T-helper 2 cell (primary cell): ENCODE measurements at places on chromosomes 6 and 20.
A peak's percentile ranks its signal among the peaks of the same experiment; 100 is the strongest.

- no peak for DNase-seq
Observed at GRCh38 chr6:44672841-44673240, 285.3 kb downstream of the CDC5L start.

GRCh38 chr6:105251689-105252088, 71.9 kb upstream of the POPDC3 start:
- no peak for DNase-seq

DNA sequence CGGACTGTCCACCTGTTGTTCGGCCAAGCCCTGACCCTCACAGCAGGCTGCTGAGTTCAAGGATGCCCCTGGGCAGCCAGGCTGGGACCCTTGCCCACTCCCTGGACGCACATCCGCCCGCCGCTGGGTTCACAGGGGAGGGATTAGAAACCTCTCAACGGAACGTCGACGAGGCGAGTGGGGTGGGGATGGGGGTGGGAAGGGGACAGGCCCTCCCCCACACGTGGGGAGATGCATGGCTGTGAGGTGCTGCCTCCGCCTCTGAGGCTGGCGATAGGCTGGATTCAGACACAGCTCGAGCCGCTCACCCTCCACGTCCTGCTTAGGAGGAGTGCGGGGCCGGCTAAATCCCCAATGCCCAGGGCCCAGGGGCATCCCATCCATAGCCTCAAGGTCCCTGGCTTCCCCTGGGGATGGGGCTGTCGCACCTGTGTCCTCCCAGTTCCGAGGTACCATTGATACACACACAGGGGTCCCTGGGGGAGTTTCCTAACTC, 90.6 kb upstream of the BHLHE23 start:
- DNase-seq, result no peak

DNA sequence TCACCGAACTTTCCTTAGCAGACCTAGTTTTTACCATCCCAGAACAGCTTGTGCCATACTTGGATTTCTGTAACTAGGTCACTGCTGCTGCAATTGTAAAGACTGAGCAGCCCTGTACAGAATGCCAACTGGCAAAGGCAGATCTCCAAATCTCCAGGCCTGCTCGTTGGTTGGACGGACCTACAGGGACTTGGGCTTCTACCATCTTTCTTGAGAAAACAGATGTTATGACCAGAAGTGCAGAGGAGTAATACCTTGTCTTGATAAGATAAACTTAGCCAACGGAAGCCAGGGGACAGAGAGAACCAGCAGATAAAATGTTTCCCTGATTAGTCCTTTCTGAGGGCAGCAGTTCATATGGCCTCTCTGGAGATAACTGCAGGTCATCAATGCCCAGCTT, 304.1 kb downstream of the RFPL4B start:
- no peak for DNase-seq

DNA sequence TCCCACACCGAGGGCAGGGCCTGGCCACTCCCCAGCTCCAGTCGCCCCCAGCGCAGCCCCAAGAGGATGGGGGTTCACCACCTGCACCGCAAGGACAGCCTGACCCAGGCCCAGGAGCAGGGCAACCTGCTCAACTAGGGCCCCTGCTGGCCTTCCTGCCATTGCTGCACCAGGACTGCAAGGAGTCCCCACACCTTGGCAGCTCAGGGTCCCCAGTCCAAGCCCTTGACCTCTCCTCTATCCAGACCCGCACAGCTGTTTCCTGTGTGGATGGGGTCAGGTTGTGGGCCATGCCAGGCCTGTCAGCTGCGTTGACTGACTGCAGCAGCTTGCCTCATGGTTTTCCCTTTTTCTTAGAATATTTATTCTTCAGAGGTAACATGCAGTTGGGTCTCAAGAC, 4.4 kb downstream of the LRRC73 start:
- no peak for DNase-seq

DNA sequence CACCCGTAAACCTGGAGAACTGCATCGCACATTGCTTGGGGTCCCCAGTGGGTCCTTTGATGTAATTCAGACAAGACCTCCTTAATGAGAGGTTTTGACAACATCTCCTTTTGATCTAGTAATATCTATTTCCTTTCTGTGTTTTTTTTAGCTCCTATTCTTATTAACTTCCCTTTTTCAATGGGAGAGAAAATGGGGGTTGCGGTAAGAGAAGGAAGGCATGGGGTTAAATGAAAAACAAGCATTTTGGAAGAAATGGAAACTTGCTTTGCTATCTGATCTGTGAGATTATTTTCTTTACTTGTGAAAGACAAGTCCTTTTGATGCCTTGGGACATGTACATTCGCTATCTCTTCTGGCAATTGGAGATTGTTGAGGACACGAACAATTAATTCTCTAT, 418.6 kb upstream of the MAN1A1 start:
- no peak for DNase-seq

- no peak for DNase-seq
Observed at GRCh38 chr6:111228094-111228493, 140.8 kb downstream of the SLC16A10 start.

DNA sequence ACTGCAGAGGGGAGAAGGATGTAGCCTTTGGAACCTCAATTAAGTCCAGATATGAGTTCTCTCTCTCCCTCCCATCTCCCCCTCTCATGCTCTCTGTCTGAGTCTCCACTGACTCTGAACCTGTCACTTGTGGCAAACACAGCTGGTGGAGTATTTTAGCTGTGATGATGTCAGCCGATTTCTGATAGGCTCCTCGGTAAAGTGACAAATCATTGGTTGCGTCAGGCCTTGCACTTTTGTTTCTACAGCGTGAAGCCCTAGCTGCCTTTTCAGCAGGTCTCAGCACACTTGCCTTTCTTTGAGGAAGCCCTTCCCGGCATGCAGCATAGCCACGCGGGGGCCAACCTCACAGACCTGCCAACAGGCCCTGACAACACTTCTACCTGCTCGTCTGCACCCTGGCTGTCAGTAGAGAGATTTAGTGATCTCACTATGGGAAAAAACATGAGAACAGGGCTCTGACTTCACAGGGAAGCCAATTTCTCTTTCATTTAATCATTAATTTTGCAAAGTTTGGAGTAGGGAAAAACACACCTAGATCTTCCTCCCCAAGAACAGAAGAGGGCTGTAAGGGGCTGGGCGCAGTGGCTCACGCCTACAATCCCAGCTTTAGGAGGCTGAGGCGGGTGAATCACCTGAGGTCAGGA, 84.4 kb downstream of the GMPR start:
- DNase-seq, result peak; percentile 44

GRCh38 chr6:169669147-169669546, 32.7 kb downstream of the WDR27 start:
- DNase-seq, result no peak

GRCh38 chr6:45434381-45434700, 56.6 kb upstream of the SUPT3H start:
- no peak for DNase-seq

DNA sequence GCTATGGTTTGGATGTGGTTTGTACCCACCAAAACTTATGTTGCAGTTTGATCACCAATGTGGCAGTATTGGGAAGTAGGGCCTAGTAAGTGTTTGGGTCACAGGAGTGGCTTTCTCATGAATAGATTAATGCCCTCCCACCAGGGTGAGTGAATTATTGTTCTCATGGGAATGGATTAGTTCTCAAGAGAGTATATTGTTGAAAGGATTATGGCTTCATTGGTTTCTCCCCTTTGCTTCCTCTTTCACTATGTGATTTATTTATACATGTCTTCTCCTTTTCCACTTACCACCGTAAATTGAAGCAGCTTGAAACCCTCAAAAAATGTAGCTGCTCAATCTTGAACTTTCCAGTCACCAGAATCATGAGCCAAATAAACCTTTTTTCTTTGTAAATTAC, 10.8 kb downstream of the UFL1 start:
- DNase-seq, result no peak

DNA sequence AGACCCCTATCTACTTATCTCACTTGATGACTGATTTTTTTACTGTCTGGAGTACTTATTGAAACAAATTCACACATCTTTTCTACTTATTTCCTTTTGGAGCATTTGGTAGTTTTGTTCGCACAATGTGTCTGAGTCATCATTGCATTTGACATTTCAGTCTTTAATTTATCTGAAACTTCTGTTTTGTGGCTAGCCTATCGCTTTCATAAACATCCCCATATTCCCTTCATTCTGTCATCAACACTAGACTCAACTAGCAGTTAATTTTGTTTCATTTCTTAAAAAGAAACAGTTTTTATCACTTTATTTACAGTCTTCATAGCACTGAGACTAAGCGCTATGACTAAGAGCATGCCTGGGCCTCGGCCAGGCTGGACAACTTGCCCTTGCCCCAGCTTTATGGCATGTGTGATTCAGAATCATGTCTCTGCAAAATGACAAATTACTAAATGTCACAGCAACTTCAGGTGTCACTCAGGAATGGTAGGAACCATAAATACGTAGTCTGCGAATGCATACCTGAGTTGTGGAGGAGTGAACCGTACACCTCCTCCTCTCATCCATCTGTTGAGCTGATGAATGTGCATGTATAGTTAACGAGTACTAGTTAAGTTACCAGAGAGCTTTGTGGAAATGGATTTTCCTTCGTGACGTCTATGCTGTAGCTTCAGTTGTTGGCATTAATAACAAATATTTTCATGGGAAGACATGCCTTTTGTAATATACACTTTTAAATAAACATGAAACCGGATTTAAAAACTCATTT, 16.2 kb downstream of the L3MBTL3 start:
- DNase-seq, result no peak

DNA sequence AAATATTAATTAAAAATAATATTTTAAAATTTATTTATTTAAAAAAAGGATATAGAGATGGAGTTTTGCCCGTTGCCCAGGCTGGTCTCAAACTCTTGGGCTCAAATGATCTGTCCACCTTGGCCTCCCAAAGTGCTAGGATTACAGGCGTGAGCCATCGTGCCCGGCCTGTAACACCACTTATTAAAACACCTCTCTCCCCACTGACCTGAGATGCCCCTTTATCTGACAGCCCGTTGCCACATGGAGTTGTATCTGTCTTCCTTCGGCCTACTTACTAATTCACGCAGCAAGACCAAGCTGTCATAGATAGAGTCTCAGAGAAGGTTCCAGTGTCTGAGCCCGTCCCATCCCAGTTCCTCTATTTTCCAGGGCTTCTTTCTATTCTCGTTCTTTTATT, 30.7 kb downstream of the KIF25 start:
- DNase-seq, result no peak

GRCh38 chr6:72661411-72661810, 39.5 kb downstream of the KCNQ5 start:
- DNase-seq, result no peak

DNA sequence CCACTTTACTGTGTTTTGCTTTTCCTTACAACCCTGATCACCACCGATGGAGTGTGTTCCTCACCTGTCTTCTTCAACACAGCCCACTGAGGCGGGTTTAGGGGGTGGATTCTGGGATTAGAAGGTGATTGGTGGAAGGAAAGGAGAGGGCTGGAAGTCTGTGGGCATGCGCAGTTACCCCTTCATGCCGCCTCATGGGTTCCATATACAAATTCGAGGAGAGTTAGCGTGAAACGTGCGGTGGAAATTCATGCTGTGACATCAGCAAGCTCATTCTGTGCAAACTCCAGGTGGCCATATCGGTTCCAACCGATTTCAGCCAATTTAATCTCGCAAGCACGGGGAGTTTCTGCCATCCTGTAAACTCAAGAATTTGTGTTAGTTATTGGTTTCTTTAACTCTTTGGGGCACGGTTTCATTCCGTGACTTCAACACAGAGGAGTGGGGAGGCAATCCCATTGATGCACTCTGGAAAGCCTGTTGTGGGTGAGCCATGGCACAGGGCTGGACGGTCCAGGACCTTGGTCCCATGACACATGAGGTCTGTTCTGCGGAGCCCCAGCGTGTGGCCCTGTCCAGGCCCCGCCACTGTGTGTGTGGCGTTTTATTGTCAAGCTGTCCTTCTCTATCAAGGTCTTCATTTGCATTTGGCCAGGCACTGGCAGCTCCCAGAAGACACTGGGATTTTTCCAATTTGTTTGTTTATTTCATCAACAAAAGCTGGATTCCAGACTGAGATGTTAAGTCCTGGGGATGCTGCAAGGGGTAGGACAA, 482.8 kb upstream of the SULF2 start:
- no peak for DNase-seq

- DNase-seq, result no peak
Observed at GRCh38 chr20:23277316-23277715, 73.3 kb upstream of the NXT1 start.

- DNase-seq, result peak; percentile 55
Observed at GRCh38 chr6:134436281-134436815, 118.4 kb upstream of the SGK1 start.

- DNase-seq, result no peak
Observed at GRCh38 chr6:151181706-151182363, 57.9 kb upstream of the AKAP12 start.

DNA sequence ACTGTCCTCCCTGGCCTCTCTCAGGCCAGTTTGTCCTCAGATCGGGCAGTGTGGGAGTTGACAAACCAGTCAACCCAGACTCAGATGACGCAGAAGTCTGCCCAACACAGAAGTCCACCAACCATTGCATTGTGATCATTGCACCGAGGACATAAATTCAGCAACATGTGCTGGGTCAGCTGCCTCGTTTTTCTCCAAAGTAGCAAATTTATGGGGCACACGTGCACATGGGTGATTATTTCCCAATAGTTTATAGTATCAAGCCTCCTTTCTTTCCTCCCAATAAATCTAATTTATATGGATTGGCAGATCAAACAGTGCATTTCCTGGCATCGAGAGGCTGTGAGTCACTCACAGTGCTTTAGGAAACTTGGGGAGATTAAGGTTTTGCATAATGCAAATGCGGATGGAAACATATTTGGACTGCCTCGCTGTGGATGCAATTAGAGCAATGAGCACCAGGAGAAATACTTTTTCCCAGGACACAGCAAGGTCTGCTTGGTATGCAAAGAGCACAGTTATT, 413.7 kb upstream of the SULF2 start:
- DNase-seq, result no peak

DNA sequence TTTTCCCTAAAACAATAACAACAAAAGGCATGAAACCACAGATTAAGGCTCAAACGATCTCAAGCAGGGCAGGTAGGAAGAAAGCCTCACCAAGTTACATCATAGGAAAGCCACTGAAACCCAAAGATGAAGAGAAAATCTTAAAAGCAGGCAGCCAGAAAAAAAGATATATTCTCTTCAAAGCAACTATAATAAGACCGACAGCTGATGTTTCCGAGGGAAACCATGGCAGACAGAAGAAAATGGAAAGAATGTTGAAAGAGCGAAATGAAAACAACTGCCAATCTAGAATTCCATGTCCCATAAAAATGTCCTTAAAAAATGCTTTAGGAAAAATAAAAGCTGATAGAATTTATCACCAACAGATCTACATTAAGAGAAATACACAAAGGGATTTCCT, 161.5 kb upstream of the THBS2 start:
- no peak for DNase-seq

- DNase-seq, result no peak
Observed at GRCh38 chr6:21022343-21023107, 488.3 kb downstream of the CDKAL1 start.

DNA sequence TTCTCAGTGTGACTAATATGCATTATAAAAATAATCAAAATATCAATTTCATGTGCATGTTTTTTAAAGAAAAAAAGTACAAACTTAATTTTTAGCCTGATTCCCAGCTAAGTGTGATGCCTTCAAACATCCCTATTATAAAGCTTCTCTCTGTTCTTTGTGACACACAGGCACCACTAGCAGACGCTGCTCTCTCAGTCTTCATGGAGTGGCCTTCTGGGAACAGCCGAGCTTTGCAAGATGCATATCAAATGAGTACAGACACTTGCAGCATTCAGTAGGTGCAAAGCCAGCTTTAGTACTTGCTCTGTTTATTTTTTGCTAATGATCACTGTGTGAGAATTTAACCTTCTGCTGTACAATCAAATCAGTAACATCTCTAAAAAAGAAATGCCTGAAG, 340.0 kb downstream of the ADGRB3 start:
- no peak for DNase-seq
